ENCODE measurements at places on chromosomes 13 and 19.

DNA sequence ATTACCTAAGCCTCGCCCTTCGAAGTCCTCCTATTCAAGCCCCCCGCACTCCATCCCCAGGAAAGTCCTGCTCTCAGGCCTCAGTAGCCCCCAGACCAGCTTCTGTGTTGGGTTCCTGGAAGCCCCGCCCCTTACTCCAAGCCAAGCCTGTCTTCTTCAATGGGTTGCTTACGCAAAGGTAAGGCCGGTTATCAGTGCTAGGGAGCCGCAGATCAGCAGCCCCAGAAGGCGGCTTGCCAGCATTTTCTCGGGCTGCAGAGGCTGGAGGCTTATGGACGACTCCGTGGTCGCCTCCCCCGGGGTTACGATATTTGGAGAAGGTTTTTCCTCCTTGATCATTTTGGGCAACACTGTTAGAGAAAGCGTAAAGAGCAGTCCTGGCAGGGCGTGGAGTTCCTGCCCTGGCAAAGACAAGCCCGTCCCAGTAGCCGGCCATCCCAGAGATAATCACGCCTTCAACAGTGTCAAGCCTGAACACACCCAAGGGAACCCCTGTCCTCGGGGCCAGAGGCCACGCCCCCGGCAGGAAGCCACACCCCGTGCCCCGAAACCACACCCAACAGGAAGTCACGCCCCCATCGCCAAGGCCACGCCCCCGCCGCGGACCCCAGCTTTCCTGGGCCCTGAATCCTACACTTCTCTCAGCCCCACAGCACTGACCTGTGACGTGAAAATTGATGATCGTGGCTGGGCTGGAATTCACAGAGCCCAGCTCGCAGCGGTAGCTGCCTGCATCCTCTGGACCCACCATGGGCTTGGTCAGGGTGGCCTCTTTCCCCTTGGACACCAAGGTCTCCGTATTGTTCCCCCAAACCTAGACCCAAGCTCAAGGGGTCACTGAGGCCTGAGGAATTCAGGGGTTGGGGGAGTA lies 954 bp upstream of the RASIP1 start:
- DNase-seq: no peak

DNA sequence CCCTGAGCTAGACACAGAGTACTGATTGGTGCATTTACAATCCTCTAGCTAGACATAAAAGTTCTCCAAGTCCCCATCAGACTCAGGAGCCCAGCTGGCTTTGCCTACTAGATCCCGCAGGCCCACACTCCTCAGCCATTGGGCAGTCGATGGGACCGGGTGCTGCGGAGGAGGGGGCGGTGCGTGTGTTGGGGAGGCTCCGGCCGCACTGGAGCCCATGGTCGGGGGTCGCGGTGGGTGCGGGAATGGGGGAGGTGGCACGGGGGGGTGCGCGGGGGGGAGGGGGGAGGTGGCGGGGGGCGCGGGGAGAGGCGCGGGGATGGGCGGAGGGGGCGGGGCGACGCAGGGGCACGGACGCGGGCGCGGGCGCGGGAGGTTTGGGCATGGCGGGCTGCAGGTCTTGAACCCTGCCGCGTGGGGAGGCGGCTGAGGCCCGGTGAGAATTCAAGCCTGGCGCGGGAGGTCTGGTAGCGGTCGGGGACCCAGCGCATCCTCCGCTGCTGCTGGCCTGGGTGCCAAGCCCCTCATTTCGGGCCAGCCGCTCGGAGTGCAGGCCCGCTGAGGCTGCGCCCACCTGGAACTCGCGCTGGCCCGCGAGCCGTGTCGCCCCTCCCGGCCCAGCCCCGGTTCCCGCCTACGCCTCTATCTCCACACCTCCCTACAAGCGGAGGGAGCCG lies 674.1 kb downstream of the SLITRK5 start:
- DNase-seq: no peak

DNA sequence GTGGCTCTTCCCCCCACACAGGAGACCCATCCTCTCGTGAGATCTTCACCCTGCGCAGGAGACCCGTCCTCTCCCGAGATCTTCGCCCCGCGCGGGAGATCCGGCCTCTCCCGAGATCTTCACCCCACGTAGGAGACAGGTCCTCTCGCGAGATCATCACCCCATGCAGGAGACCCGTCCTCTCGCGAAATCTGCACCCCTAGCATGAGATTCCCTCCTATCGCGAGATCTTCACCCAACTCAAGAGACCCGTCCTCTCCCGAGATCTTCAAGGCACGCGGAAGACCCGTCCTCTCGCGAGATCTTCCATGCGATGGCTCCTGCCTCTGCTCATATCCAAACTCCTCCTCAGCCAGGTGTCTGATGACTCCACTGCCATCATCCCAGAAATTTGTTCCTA lies 24.3 kb downstream of the LAIR2 start:
- no peak for DNase-seq

- no peak for DNase-seq
Measured at GRCh38 chr13:89267734-89268133, 1596.6 kb downstream of the SLITRK5 start.

DNA sequence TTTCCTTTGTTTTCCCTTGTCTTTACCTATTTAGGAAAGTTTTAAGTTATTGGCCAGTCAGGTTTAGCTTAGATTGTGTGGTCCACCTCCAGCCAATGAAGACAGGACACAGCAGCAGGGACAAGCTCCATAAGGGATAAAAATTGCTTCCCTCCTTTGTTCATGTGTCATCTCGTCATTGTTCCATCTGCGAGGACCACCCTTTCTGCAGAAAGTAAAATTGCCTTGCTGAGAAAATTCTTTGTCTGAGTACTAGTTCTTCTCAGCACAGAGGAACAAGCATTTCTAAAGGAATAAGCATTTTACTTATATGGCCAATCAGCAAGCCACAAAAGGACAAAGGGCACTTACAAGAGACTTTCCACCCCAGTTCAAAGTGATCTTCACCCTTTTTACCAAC lies 11.4 kb downstream of the ZNF560 start:
- DNase-seq: no peak

All from CD4-positive, alpha-beta T cell treated with Interleukin-1 beta for 1 hour (primary cell).